Activated CD8-positive, alpha-beta memory T cell treated with anti-CD3 and anti-CD28 coated beads for 4 hours (primary cell): ENCODE measurements at places on chromosomes 3 and 15.

DNA sequence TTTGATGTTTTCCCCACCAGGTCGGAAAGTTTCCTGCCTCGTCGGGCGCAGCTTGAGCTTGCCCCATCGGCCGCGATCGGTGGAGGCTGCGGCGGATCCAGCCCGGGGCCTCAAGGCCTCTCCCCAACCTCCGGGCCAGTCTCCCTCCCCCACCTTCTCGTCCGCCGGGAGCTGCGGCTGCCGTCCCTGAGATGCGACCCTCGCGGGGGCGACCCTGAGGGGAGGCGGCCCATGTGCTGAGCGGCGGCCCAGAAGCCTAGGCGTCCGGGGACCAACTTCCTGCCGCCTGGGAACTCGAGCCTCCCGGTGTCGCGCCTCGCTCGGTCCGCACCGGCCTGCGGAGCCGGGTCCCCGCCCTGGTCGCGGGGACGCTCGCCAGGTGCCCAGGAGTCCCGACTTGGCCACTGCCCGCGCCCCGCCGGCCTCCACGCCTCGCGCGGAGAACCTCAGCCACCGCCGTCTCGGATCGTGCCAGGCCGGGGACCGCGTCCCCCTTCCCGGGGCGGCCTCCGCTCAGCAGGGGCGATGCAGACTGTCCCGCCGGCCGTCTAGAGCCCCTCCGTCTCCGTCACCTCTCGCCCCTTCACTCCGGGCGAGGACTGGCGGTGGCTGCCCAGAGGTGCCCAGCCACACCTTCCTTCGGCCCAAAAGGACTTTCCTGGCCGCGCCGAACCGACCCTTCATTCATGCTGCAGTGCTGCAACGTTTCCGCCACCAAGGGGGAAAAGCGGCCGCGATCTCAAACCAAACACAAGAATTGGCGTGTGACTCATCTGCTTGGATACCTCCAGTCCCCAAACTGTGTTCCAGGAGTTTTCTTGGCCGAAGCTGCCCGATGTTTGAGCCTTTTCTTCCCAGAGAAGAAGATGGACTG is 656 bp downstream of the SLMAP start:
- no peak for DNase-seq

DNA sequence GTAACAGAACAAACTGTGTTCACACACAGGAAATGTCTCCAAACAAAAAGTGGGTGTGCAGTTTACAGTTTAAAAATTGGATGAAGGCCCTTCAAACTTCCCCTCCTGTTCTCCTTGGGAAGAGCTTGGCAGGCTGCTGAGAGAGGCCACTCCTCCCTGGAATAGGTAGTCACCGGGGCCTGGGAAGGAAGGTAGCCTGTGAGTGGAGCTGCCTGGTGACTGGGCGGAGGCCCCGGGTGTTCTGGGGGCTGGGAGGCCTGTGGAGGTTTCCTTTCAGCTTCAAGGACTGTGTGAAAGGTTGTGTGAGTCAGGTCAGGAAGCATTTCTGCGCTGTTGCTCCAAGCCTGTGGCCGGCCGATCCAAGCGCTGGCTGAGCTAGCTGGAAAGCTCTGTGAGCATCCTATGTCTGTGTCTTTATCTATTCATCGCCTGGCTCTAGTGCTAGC is 14.1 kb downstream of the SLCO3A1 start:
- no peak for DNase-seq

DNA sequence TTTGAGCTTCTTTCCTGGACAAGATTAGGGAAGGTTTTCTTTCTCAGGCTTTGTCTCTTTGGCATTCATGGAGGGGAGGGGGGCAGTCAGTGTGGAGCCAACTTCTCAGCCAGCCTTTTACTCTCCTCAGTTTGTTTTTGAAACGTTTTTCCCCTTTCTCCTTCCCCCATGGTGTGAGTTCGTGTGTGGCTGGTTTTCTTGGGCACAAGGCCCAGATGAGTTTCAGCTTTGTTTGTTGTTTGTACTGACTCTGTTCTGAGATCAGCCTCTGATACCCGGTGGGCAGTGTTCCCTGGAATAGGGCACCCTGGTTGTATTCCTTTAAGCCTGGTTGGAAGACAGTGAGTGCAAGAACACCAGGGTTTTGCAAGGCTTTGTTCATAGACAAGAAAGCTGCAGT is 168.2 kb upstream of the RARB start:
- no peak for DNase-seq

DNA sequence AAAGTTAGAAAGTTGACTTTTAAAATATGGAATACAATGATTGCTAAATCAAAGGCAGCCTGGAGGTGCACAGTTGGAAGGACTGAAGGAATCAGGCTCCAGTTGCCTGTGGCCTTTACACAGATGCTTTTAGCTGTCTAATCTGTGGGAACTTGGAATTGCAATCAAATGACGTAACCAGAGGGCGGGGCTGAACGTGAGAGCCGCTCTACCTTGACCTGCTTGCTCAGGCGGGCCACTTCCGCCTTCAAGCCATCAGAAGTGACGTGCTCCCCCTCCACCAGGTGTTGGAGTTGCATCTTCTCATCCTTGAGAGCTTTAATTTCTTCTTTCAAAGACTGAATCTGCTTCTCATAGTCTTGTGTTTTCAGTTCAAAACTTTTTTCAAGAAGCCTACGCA is 37.7 kb upstream of the GNB5 start:
- DNase-seq: no peak

- no peak for DNase-seq
Observed at GRCh38 chr3:151171145-151171757, 31.8 kb downstream of the GPR171 start.

DNA sequence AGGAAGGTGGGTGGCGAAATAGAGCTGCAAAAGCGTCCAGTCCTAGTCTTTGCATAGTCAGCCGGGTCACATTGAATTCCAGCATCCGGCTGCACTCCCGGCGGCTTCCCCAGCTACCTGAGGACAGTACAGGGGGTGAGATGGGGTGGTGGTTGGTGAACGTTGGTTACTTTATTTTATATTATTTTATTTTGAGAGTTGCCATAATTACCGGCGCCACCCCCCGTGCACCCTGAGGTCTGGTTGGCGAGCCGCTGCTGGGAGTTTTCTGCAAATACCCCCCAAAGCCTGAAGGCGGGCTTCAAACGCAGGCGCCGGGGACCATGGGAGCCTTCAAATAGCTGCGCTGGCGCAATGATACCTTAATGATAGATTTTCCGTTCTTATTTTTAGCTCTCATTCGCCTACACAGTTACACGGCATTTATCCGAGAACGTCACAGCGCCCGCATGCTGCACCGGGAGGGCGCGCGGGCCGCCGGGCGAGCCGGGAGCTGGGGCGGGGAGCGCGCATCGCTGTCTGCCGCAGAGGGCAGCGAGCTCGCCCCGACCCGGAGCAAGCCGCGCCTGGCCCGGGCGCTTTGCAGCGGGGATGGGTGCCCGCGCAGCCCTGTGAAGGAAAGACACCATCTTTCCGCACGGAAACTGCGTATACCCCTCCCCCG is 756 bp upstream of the RASGRF1 start:
- no peak for DNase-seq

DNA sequence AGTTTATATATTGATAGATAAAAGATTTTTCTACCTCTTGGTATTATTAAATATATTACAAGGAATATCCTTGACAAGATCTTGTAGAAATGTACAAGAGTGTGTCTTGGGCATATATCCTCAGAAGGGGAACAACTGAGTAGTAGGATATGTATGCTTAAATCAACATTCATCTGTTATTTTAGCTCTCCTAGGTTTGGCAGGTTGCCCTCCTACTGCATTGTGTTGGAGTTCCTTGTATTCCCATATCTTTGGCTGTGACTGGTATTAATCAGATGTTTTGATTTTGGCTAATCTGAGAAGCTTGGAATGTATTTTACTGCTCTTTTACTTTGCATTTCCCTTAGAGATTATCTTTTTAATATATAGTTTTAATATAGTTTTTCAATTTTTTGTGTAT is 4.6 kb downstream of the MYRIP start:
- DNase-seq: no peak

GRCh38 chr3:16546186-16547010 is 32.9 kb upstream of the RFTN1 start:
- DNase-seq: no peak

DNA sequence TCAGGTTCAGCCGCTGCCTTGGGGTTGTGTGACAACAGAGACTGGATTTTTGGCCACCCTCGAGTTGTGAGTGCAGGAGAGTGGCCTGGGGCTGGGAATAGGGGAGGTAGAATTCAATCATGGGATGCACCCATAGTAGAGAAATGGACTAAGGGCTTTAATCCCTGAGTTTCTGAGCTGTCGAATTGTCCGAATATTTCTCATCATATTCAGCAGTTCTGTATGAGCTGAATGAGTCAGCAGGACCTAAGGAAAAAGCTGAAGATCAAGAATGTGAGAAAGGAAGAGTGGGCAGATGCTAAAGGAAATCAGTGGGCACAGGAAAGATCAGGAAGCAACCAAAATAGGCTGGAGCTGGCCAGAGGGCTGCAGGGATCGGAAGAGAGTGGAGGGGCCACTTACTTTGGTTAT is 44.4 kb upstream of the SACM1L start:
- DNase-seq: no peak

DNA sequence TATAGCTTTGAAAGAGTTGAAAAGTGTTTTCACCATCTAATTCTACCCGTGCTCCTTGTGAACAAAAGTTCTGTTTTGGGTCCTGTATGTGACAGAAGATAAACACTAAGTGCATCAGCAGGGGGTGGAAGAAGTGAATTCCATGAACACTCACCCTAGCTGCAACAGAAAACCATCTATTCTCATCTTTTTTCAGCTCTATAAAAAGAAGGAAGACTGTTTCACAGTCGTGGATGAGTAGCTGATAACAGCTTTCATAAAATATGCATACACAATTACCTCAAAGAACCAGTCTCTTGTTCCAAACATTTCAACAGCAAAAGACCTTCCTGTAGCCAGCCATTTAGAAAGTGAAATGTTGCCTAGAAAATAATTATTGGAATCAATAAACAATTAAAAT is 281.7 kb upstream of the RASGRP1 start:
- DNase-seq: no peak

GRCh38 chr15:64400583-64400982 is 12.9 kb downstream of the TRIP4 start:
- no peak for DNase-seq

DNA sequence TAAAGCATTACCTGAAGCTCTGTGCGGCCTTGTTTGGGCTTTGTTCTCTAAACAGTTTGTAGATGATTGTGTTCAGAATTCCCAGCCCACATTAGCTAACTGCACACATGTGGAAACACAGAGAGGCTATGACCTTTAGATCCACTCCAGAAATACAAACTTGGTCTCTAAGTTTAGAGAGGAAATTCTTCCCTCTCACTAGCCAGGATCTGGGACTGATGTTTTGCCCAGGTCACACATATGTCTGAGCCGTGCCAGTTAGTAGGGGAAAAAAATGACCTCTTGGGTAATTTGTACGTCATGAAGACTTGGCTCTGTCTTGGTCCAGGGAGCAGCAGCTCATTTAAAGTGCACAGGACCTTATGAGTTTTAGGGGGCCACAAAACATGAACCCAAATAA is 223.1 kb downstream of the RBMS3 start:
- no peak for DNase-seq

GRCh38 chr3:94272016-94272415 is 209.2 kb downstream of the NSUN3 start:
- no peak for DNase-seq

DNA sequence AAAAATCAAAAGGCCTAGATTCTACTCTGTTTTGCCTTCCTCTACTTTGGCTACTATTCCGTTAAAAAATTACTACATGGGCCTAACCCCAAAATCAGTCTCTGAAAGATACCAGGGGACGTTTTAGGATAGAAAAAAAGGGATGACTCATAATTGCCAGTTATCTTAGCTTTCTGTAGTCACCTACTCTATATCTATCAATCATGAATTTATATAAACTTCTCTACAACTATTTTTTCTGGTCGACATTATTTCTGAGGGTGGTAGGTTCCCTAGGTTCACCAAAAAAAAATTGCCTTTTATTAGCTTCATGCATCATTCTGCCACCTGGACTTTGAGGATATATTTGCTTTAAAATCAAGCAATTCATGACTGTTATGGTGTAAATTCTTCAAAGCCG is 36.5 kb downstream of the RAF1 start:
- DNase-seq: no peak

DNA sequence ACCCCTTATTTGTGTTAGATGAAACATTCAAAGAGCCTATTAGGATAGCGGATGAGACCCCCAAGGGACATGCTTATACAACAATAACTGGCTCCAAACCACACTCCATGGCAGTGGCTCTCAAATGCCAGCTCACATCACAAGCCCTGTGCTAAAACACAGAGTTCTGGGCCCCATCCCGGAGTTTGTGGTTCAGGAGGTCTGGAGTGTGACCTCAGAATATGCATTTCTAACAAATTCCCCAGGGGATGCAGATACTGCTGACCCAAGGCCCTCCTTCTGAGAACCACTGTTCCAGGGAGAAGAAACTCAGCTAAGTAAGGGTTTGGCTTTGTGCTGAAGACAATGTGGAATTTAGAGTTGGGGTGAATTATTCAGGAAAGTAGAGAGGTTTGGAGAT is 3.6 kb downstream of the CCRL2 start:
- DNase-seq: no peak

DNA sequence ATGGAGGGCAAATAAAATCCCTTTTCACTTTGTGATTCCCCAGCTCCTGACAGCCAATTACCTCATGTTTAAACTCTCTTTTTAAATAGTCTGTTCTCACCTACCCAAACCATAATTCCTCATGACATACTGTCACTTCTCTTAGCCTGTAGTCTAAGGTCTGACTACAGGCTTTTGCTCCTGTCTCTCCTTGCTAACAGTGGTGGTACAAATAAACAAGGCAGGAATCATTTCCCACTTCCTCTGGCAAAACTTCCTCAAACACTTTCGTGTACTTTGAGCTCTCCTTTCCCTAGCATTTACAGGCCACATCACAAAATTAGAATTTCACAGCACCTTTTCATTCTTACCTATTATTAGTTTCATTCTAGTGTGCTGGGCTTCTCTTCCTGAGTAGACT is 51.8 kb downstream of the ATP8B4 start:
- DNase-seq: no peak

GRCh38 chr3:119976214-119976613 is 118.0 kb downstream of the GSK3B start:
- DNase-seq: no peak

- DNase-seq: no peak
Observed at GRCh38 chr3:190173426-190173825, 52.7 kb upstream of the P3H2 start.

DNA sequence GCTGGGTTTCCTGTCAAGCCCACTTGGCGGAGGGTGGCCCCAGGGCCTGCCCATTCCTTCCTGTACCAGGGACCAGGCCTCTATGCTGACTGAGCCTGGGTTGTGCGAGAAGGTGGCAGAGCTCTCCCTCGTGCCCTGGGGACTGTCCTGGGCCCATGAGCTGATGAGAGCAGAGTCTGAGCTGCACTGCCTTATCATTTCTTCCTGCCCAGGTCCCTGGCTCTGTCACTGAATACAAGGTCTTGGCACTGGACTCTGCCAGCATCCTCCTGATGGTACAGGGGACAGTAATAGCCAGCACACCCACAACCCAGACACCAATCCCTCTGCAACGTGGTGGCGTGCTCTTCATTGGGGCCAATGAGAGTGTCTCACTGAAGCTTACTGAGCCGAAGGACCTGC is 7.5 kb downstream of the MPI start:
- no peak for DNase-seq
